ENCODE measurements at places on chromosomes 2 and 18.

- no peak for DNase-seq
These were observed 417.0 kb downstream of the SLC4A3 start for GRCh38 chr2:220044383-220044782.

- DNase-seq = no peak
These were observed 33.6 kb upstream of the BIN1 start for GRCh38 chr2:127140538-127140937.

DNA sequence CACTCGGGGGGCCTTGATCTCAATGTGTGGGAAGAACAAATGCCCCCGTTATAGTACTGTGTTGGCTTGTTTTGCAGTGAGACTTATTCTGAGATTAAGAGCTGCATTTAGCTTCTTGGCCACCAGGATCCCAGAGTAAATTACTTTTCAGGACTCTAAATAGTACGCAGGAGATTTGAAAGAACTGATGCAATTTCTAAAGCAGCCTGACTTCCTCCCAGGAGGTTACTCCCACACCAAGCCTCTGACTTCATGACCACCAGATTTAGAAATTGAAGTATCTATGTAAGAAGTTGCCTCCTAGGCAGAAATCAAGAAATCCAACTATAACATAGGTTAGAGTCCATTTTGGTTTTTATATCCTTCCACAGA, 67.0 kb downstream of the FEZ2 start:
- DNase-seq = no peak

DNA sequence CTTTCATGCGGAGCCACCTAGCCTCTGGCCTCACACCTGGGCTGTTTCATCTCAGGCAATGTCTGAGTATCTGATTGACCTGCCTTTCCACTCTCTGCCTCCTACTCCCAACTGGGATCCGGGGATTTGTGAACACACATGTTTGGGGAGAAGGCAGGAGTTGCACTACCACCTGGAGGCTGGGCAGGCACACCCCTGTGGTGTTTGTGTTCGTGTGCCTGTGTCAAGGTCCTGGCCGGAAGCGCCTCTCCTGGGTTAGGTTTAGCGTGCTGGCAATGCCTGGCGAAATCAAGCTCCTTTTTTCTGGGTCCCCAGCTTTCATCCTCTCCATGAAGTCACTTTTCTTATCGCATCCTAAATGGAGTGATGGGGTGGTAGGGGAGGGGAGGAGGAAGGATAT, 63.9 kb downstream of the GATA6 start:
- no peak for DNase-seq

All from AG08395 (cell line).